ENCODE measurements at places on chromosomes 6 and 20.

DNA sequence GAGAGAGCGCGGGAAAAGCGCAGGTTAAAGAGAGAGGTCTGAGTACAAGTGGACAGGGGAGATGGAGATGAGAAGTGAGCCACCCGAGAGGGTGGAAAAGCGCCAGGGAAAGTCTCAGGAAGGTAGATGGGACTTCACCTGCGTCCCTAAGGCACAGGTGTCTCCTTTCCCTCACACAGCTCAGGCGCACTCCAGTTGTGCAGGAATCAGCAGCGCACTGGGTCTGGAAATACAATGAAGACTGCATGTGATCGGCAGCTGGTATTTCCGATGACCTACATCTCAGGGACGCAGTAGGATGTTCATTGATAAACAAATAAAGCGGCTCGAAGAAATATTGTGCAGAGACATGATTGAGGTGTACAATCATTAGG is 432 bp upstream of the KHDRBS2 start:
- DNase-seq, result no peak

DNA sequence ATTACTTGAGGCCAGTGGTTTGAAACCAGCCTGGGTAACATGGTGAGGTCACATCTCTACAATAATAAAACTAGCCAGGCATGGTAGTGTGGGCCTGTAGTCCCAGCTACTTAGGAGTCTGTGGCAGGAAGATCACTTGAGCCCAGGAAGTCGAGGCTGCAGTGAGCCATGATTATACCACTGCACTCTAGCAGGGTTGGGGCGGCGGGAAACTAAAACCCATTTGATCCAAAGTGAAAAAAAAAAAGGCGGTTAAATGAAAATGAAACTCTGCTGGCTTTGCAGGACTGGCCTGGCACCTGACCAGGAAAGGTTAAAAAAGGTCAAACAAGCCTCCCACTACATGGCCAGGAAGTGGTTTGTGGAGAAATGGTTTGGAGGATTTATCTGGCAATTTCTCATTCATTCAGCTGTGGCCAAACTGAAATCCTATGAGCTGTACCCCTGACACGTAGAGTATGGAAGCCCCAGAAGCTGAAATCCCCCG is 36.6 kb downstream of the MTRES1 start:
- peak; percentile 21 for DNase-seq

DNA sequence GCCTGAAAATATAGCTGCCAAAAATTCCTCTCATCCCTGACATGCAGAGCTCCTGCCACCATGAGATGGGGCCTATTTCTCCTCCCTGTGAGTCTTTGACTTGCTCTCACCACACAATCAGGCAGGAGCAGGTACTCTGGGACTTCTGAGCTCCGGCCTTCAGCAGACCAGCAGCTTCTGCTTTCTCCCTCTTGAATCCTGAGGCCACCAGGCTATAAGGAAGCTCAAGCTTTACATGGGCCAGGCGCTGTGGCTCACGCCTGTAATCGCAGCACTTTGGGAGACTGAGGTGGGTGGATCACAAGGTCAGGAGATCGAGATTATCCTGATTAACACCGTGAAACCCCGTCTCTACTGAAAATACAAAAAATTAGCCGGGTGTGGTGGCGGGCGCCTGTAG is 238.7 kb upstream of the RREB1 start:
- no peak for DNase-seq

DNA sequence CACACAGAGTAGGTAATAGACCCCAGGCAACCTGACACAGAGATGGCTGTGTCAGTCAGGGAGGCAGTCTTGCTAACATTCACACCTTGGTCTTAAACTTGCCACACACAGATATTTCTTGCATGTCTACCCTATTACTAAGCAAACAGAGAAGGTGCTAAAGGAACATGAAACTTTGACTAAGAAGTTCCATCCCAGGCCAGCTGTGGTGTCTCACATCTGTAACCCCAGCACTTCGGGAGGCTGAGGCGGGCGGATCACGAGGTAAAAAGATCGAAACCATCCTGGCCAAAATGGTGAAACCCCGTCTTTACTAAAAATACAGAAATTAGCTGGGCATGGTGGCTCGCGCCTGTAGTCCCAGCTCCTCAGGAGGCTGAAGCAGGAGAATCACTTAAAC is 222.4 kb upstream of the JARID2 start:
- peak; percentile 65 for DNase-seq

DNA sequence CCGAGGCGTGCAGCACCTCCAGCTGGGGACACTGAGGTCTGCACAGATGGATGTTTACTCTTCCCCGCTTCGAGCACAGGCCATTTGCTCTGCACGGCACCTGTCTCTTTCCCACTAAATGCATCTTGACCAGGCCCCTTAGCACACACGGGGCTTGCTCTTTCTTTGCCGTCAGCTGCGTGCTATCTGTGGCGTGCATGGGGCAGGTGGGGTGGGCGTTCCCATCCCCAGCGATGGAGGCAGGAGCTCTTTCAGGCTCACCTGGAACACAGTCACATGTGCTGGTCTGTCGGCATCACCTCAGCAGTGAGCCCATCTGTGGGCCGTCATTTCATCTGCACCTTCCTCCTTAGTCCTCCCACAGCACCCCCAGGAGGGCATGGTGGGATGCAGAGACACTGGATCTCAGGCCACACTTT is 35.1 kb downstream of the RBM38 start:
- DNase-seq, result no peak

DNA sequence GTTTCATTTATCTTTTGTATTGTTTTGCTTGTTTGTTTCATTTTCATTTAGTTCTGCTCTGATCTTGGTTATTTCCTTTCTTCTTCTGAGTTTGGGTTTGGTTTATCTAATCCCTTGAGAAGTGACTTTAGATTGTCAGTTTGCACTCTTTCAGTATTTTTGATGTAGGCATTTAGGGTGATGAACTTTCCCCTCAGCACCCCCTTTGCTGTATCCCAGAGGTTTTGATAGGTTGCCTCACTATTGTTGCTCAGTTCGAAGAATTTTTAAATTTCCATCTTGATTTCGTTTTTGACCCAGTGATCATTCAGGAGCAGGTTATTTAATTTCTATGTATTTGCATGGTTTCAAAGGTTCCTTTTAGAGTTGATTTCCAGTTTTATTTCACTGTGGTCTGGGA is 119.6 kb upstream of the SSTR4 start:
- DNase-seq, result no peak

- no peak for DNase-seq
Observed at GRCh38 chr6:150478656-150479545, 110.1 kb downstream of the IYD start.

GRCh38 chr6:141830530-141830929 is 302.2 kb upstream of the GJE1 start:
- no peak for DNase-seq

GRCh38 chr6:152636609-152637295 is 410 bp downstream of the SYNE1 start:
- no peak for DNase-seq

DNA sequence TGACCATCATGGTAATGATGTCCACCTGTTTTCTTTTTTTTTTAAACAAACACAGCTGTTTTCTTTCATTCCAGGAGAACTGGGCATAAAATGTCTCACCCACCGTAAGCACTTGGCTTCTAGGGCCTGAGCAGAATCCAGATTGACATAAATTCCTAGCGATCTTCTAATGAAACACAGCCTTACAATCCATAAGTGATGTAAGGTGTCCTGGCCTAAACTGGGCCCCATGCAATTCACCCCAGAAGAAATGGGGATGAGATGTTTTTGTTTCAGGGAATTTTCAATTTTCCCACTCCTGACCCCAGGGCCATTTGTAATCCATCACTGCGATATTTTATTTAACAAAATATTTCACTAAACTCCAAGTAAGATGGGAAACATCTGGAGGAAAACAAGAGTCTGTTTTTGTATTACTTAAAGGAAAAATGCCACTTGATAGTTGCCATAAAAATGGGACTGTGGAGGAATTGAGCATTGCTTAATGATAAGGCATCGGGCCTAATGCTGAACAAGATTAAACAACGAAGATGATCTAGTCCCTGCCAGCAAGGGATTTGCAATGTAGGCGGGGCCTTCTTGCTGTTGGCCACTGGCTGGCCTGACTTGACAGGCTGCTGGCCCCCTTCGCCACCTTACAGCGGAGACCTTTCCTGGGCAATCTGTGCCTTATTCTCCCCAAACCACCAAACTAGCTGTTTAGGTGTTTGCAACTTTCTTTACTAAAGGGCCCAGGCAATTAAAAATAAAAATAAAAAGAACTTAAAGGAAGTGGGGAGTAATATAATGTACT is 183.7 kb downstream of the CD109 start:
- no peak for DNase-seq

GRCh38 chr6:135320721-135321621 is 139.9 kb downstream of the MYB start:
- no peak for DNase-seq

- DNase-seq, result no peak
Observed at GRCh38 chr20:63706027-63706695, 1.6 kb downstream of the ARFRP1 start.

DNA sequence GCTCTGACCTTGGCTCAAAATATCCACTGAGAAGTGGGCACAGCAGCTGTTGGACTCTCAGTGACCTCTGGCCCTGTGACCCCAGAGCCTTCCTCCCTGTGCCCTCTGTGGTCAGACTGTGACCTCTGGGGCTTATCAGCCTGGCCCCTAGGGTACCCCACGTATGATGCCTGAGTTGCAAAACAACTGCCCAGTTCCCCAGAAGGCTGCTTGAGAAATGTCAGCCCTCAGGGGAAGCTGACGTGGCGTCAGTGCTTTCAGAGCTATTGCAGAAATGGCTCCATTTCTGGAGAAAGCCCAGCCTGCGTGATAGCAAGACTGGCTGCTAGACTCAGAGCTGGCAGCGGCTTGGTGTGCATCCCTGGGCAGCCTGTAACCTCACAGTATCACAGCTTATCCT is 31.5 kb upstream of the TGM2 start:
- no peak for DNase-seq

GRCh38 chr20:25033924-25034300 is 24.0 kb downstream of the ACSS1 start:
- no peak for DNase-seq

DNA sequence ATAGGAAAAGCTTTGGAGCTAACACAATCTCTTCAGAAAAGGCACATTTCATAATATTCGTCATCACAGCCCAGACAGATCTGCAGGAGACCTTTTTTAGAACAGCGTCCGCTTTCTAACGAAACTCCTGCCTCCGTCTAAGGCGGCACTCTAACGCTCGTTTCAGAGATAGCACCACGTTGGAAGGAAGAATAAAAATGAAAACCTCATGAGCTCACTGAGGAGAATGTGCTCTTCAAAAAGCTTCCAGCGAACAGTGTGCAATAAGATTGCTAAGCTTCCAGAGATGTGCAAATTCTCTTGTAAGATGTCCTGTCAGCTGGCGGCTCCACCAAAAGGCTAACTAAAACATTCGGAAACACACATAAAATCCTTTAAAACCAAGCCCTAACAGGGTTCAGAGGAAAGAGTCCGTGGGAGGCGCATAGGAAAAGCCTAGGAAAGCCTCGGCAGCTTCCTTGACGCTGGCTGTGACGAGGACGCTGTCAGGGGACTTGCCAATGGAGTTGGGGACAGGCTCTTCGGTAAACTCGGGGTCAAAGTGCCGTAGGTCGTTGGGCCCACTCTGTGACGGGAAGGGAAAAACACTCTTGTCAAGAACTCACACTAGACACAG is 117.6 kb upstream of the SLC2A12 start:
- DNase-seq, result no peak

DNA sequence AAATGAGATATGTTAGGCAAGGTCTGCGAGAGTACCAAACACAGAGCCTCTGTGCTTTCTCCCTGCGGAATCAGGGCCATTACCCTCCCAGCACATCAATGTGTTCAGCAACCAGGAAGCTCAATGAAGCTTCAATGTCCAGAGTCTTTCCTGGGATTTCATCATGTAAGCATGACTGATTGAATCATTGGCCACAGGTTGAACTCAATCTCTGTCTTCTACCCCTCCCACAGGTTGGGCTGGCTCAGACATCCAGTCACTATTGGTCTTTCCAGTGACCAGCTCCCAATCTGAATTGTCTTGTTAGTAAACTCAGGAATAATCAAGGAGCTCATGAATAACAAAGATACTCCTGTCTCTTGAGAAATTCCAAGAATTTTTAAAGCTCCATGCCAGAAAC is 2.7 kb upstream of the DTD1 start:
- DNase-seq, result no peak

DNA sequence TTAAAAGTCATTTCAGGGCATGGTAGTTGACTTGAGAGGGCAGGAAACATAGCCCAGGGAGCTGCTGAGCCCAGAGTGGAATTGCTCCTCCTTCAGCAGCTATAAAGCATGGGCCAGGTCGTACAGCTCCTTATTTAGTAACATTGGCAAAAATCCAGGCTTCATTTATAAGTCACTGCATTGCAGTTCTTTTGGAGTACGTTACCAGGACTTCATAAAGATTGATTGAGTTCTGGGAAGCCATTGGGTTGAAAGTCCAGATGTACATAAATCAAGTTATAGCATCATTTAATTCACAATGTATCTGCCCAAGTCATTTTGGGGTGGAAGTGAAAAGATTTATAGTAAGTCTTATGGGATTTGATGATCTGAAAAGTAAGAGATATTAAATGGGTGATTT is 53.0 kb upstream of the ANKEF1 start:
- DNase-seq, result no peak

DNA sequence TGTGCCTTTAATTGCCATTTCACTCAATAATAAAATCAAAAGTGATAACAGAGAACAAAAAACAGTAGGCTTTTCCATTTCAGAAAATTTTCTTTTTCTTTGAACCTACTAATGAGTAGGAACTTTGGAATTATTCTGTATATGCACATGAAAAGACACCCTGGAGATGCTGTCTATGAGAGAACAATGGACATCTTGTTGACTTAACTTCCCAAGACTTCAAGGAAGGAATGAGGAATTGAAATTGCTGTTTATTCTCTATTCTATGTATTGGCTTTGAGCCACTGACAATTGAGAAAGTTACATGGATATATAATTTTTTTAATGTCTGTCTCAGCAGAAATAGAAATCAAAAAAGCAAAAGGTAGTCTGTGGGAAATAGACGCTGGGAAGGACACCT is 98.6 kb upstream of the PCSK2 start:
- no peak for DNase-seq

DNA sequence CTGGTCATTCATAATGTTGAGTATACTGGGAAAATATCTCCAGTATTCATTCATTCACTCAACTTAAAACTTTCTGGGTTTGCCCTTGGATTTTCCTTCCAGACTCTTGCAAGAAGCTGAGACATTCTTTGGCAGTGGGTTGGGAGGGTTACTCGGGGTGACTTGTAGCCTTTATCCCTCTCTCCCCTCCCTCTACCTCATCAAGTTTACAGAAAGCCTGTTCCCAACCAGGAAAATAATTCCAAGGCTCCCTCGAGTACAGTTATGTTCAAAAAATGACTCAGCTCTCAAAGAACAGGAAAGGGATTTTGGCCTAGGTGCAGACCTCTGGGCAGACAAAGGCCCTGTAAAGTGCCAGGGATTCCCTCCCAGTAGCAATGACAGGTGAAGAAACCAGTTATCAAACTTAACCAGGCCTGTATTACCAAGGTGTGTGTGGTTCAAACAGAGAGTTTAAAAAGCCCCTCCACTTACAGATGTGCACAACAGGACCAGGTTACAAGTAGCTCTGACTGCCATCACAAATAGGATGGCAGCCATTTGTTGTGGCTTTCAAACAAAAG is 22.2 kb downstream of the FKBP1A start:
- DNase-seq, result no peak

- no peak for DNase-seq
Observed at GRCh38 chr20:59453759-59454560, 150.4 kb upstream of the PHACTR3 start.
